ENCODE measurements at places on chromosomes 1 and 21. TPM values are rescaled to one million over a fixed set of nuclear protein-coding genes. Genes with fewer than 3 reads are reported as not detected.

DNA sequence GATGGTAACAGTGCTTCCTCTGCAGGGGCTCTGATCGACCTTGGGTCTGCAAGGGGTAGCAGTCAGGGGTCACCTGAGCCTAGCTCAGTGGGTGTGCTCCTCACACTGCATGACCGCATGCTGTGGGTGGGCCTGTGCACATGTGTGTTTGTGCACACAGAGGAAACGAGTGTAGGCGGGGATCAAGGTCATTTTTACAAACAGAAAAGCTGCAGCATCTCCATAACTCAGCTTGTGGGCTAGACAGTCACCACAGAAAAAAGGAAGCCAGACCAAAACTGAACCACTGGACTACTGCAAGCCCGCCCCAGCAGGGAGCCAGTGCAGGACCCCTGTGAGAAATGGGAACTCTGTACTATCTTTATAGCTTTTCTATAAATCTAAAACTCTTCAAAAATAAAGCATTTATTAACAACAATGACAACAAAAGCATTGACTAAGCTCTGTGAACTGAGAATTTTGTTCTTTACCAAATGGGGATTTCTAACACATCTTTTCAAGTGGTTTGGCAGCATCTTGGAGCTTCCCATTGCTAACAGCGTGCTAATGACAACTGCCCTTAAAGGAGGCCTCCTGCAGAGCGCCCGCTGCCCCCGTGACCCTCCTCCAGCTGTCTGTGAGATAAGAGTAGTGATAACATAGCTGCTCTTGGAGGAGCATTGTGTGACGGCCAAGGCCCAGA is 19.9 kb upstream of the NEK2 start:
- no peak overlapping the region for H3K27ac ChIP-seq
- H3K4me3 ChIP-seq, result no peak overlapping the region
- H3K36me3 ChIP-seq, result no peaks in the 10 kb centered on the region
- H3K4me1 ChIP-seq, result peaks cover 48% of the 10 kb centered on the region
- DNase-seq, result peak; percentile 82

DNA sequence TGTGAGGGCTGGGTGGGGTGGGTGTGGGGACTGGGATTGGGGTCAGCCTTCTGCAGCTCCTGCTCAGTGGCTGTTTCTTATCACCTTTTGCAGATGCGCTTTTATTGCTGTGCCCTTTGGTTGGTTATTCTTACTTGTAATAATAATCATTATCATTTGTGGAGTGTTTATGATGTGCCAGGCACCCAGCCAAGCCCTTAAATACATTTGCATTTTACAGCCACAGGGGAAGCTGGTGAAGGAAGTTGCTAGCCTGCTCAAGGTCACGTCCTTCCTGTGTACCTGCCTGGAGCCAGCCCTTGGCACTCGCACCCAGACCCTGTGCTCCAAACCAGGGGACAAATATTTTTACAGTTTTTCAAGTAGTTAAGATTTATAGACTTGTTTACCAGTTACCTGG is 144.0 kb downstream of the PGBD5 start:
- H3K27ac ChIP-seq, result peak overlapping the region; percentile 3
- DNase-seq, result peak; percentile 83
- peaks cover 26% of the 10 kb centered on the region for H3K36me3 ChIP-seq

The PTPN14 gene
- 4.0 TPM for polyA plus RNA-seq

GRCh38 chr21:46482846-46483231 is 24.1 kb downstream of the DIP2A start:
- peaks cover 59% of the 10 kb centered on the region for H3K36me3 ChIP-seq
- peaks cover 14% of the 10 kb centered on the region for H3K4me1 ChIP-seq
- H3K4me3 ChIP-seq, result no peak overlapping the region
- H3K27me3 ChIP-seq, result no peaks in the 10 kb centered on the region
- H3K27ac ChIP-seq, result no peak overlapping the region
- no peak for DNase-seq

DNA sequence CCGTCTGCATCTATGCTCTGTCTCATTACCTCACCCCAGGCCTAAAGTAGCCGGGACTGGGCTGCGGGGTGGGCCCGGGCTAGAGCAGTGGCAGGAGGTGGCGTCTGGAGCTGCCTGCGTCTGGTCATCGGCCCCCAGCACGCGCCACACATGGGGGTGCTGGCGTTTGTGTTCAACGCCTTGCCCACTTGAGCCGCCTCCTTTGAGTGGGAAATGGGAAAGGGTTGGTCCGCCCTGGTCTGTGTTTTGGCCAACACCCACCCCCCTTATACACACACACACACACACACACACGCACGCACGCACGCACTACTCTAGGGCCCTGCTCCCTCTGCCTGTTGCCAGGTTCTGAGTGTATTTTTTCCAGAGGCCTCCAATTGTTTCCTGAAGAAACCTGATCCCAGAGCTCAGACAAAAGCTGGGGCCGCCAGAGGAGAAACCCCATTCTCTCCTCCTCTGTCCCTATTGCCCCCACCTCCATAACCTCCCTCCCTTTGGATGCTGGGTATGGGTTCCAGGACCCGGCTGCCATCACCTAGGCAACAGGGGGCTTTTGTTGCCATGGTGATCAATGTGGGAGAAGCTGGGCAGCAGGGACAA is 10.1 kb downstream of the VANGL2 start:
- H3K4me1 ChIP-seq, result no peaks in the 10 kb centered on the region
- H3K27ac ChIP-seq, result no peak overlapping the region
- H3K4me3 ChIP-seq, result no peak overlapping the region
- no peaks in the 10 kb centered on the region for H3K27me3 ChIP-seq

GRCh38 chr1:20716232-20716631 is 1.6 kb downstream of the KIF17 start:
- peak; percentile 47 for DNase-seq
- H3K36me3 ChIP-seq, result no peaks in the 10 kb centered on the region
- H3K27ac ChIP-seq, result no peak overlapping the region
- H3K4me1 ChIP-seq, result peaks cover 17% of the 10 kb centered on the region

The HAX1 gene
- 109 TPM for polyA plus RNA-seq

DNA sequence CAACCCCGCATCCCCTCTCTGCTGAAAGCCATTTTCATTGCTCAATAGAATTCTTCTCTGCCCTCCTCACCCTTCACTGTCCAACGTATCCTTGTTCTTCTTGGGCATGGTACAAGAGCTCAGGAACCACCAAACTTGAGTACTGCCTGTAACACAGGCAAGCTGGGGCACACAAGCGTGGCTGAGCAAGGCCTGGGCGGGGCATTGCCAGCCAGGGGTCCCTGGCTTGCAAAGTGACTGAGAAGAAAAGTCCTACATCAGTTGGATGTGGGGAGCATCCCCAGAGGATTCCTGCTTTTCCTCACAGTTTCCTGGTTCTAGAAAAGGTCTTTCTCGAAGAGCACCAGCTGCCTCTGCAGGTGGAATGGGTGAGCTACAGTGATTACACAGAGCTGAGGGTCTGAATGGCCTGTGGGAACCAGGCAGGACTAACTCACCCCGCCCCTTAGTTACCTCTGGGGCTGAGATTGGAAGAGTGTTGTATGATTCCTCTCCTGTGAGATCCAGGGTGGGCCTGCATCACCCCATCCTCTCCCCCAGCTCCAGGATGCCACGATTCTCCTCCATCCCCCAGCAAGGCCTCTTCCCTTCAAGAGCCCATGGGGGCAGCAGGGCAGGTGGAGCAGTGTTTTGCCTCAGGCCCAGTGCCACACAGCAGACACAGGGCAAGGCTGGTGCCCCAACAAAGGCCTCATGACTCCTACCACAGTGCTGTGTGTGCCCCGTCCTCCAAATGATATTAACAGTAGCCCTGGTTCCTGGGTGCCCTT is 121.9 kb downstream of the MATN1 start:
- no peaks in the 10 kb centered on the region for H3K27me3 ChIP-seq
- no peak for DNase-seq
- no peak overlapping the region for H3K27ac ChIP-seq
- H3K36me3 ChIP-seq, result no peaks in the 10 kb centered on the region
- H3K4me3 ChIP-seq, result no peak overlapping the region

DNA sequence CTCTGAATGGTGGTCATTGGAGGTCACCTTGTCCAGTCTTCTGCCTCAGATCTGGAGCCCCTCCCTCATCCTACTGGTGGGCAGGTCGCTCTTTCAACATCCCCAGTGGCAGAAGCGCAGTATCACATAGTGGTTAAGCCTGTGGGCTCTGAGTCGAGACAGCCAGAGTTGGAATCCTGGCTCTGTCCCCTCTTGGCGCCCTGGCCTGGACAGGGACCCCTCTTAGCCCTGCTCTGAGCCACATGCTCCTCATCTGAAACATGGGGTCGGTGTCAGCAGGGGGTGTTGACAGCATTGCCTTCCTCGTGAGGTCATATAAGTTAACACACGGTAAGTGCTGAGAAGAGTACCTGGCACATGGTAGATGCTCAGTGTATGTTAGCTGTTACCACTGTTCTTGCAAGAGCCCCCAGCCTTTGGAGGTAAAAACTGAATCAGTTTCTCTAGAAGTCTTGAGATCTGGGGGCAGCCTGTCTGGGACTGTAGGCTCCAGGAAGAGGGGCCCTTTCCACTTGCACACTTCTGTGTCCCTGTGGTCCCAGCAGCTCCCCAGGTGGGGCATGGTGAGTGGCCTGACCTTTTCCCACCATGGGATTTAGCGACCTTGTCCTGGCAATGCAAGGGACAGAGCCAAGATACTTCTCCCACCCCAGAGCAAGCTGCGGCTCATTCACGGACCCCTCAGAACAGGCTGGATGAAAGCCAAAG is 6.4 kb downstream of the ZC3H12A start:
- peaks cover 100% of the 10 kb centered on the region for H3K4me1 ChIP-seq
- DNase-seq, result no peak
- H3K27me3 ChIP-seq, result no peaks in the 10 kb centered on the region
- peak overlapping the region; percentile 97 for H3K27ac ChIP-seq
- H3K36me3 ChIP-seq, result peaks cover 37% of the 10 kb centered on the region

GRCh38 chr1:96510391-96510790 is 211.2 kb upstream of the PTBP2 start:
- DNase-seq, result no peak
- no peaks in the 10 kb centered on the region for H3K27me3 ChIP-seq
- no peak overlapping the region for H3K4me3 ChIP-seq
- no peak overlapping the region for H3K27ac ChIP-seq

The ERICH3 gene
- polyA plus RNA-seq, result 0.28 TPM

GRCh38 chr1:231139659-231140654 is 21.9 kb upstream of the TRIM67 start:
- no peaks in the 10 kb centered on the region for H3K27me3 ChIP-seq
- no peak overlapping the region for H3K4me3 ChIP-seq
- H3K27ac ChIP-seq, result no peak overlapping the region
- no peaks in the 10 kb centered on the region for H3K36me3 ChIP-seq
- DNase-seq, result no peak
- no peaks in the 10 kb centered on the region for H3K4me1 ChIP-seq

GRCh38 chr1:59061876-59062275 is 235.0 kb upstream of the FGGY start:
- H3K27me3 ChIP-seq, result no peaks in the 10 kb centered on the region
- DNase-seq, result no peak
- peaks cover 12% of the 10 kb centered on the region for H3K4me1 ChIP-seq

DNA sequence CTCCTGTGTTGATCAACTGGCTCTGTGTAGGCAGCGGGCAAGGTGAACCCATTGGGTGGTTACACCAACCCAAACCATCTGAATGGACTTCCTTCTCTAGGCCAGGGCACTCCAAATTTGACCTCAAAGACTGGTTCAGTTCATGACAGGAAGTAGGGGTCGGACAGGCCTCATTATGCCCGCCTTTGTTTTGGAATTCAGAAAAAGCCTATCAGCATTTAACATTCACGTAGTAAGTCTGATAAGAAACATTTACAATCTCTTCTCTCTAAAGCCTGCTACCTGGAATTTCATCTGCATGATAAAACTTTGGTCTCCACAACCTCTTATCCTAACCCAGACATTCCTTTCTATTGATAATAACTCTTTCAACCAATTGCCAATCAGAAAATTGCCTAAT is 97.1 kb upstream of the ETV3 start:
- peaks cover 17% of the 10 kb centered on the region for H3K27me3 ChIP-seq
- no peaks in the 10 kb centered on the region for H3K4me1 ChIP-seq

- no peaks in the 10 kb centered on the region for H3K36me3 ChIP-seq
- no peaks in the 10 kb centered on the region for H3K4me1 ChIP-seq
- H3K27ac ChIP-seq, result no peak overlapping the region
- no peak overlapping the region for H3K4me3 ChIP-seq
These were observed 341.1 kb downstream of the TGFB2 start for GRCh38 chr1:218686258-218686657.

DNA sequence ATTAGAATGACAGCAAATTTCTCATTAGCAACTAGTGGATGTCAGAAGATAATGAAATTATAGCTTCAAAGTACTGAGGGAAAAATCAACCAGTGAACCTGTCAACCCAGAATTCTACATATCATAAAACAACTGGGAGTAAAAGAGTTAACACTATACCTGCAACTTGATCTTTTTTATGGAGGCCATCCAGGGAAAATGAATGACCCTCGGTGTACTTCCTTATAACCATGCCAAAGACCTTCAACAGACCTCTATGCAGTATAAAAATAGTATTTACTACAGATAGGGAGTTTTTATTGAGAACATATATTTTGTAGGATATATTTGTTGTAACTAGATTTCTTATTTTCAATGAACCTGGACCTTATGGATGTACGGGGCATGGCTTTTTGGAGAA is 392.5 kb upstream of the ZRANB2 start:
- no peaks in the 10 kb centered on the region for H3K4me1 ChIP-seq
- H3K27me3 ChIP-seq, result no peaks in the 10 kb centered on the region
- no peaks in the 10 kb centered on the region for H3K36me3 ChIP-seq
- DNase-seq, result no peak
- no peak overlapping the region for H3K27ac ChIP-seq

- DNase-seq, result peak; percentile 63
- peak overlapping the region; percentile 54 for H3K27ac ChIP-seq
- no peak overlapping the region for H3K4me3 ChIP-seq
- H3K27me3 ChIP-seq, result no peaks in the 10 kb centered on the region
- H3K4me1 ChIP-seq, result peaks cover 16% of the 10 kb centered on the region
These were observed 63.7 kb downstream of the SLX9 start for GRCh38 chr21:45003331-45004058.

The CIART gene
- polyA plus RNA-seq, result 0.83 TPM

DNA sequence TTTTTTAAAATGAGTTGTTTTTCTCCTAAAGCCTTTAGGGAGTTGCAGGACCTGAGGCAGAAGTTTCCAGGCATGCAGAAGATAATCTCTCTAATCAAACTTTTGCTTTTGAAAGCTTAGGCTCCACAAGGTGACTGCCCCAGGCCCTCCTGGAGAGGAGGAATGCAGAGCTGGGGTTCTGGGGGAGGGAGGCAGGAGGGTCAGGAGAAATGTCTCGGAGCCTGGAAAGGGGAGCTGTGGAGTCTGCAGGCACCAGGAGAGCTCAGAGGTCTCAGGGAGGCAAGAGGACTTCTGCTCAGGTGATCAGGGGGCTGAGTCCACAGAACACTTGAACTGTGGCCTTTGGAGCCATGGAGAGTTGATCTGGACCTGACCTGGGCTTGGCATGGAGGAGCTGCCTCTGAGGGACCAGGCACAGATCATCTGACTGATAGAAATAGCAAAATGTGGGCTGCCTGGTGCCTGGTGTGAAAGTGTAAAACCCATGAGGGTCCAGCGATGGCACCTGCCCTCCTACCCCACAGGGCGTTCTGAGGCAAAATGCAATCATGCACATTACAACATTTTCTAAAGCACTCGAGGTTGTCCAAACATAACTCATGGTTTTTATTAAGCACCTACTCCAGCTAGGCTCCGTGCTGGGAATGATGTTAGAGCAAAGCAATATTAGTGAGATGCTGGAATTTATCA is 10.0 kb upstream of the ABCG1 start:
- no peaks in the 10 kb centered on the region for H3K4me1 ChIP-seq
- H3K4me3 ChIP-seq, result no peak overlapping the region
- H3K27ac ChIP-seq, result no peak overlapping the region
- H3K27me3 ChIP-seq, result no peaks in the 10 kb centered on the region
- DNase-seq, result no peak
- H3K36me3 ChIP-seq, result no peaks in the 10 kb centered on the region

- DNase-seq, result peak; percentile 87
- H3K36me3 ChIP-seq, result no peaks in the 10 kb centered on the region
- H3K27ac ChIP-seq, result peak overlapping the region; percentile 90
- H3K4me3 ChIP-seq, result peak overlapping the region; percentile 79
- no peaks in the 10 kb centered on the region for H3K27me3 ChIP-seq
- peaks cover 41% of the 10 kb centered on the region for H3K4me1 ChIP-seq
These were observed 868 bp downstream of the C1orf21 start for GRCh38 chr1:184387476-184388318.
